ENCODE measurements at places on chromosomes 16 and 17.

GRCh38 chr17:19768046-19768782, 20.1 kb upstream of the ALDH3A1 start:
- DNase-seq, result no peak

DNA sequence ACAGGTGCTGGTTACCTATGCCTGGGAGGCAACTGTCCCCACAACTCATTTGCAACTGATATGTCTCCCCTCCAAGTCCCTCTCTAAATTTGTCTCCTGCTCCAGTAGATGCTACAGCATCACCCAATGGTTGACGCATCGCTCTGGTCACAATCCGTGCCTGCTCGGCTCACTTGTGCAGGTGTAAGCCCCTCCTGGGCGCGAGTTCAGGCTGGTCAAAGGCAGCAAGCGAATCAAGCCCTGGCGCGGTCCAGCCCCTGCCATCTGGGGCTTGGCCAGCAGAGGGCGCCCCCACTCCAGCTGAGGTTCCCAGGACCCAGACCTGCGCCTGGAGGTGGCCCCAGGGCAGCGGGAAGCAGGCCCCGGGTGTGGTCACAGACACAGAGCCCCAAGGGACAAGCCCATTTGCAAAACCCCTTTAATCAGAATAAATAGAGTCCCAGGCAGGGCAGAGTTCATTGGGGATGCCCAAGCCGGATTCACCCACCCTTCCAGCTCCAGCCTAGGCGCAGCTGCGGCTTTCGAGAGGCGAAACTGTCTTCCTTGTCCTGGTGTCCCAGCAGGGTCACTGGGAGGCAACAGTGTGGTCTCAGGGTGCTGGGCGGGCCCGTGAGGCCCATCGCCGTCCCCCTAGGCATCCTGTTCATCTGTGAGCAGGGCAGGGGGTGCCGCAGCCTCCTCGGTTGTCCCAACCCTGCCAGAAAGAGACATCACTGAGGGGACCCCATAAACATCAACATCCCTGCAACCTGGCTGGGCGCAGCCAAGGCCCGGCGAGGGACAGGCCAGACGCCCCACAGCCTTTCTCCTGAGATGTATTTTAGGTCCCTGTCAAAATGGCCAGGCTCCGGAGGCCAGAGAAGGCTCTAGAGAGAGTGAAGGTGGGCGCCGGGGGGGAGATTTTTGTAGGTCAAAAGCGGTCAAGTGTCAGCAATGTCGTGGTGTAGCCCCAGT, 15.8 kb downstream of the TMC6 start:
- peak; percentile 38 for DNase-seq

DNA sequence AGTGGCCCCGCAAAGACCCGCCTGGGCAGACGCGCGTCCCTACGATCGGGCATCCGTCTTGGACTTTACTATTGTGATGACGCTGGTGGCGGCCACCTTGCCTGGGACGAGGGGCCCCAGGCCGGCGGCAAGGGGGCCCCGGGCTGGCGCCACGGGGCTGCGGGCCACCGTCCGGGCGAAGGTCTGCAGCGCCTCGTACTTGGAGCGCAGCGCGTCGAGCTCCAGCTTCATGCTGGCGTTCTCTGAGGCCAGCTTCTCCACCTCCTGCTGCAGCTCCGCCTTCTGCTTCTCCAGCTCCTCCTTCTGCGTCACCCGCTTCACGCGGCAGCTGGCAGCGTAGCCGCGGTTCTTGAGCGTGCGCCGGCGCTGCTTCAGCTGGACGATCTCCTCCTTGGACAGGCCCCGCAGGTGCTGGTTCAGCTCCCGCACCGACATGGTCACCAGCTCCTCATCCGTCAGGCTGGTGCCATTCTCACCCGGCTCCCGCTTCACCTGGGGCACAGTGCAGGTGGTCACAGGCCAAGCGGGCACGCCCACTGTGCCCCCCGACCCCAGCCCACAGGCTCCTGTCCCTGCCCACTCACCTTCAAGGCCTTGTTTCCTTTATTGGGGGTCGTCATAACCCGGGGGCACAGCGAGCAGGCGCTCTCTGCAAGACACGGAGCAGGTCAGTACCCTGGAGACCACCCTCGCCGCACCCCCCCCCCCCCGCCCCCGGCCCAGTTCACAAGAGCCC, 4.8 kb upstream of the SIRT7 start:
- no peak for DNase-seq

DNA sequence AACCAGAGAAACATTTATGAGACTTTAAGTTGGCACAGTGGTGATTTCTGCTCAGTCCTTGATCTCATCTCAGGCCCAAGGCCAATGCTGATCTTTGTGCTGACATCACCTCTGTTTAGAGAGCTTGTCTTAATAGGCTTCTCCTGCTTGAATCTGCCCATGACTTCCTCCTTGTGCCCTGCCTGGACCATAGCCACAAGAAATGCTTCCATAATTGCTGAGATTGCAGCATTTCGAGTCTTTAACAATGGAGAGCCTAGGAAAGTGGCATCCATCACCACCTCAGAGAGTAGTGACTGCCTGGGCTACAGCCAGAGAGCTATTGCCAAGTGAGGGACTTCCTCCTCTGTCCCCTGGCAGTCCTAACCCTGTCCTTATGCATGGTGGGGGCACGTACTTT, 25.1 kb upstream of the MMP2 start:
- DNase-seq, result no peak

GRCh38 chr17:61393904-61394629, 5.6 kb upstream of the TBX2 start:
- no peak for DNase-seq

DNA sequence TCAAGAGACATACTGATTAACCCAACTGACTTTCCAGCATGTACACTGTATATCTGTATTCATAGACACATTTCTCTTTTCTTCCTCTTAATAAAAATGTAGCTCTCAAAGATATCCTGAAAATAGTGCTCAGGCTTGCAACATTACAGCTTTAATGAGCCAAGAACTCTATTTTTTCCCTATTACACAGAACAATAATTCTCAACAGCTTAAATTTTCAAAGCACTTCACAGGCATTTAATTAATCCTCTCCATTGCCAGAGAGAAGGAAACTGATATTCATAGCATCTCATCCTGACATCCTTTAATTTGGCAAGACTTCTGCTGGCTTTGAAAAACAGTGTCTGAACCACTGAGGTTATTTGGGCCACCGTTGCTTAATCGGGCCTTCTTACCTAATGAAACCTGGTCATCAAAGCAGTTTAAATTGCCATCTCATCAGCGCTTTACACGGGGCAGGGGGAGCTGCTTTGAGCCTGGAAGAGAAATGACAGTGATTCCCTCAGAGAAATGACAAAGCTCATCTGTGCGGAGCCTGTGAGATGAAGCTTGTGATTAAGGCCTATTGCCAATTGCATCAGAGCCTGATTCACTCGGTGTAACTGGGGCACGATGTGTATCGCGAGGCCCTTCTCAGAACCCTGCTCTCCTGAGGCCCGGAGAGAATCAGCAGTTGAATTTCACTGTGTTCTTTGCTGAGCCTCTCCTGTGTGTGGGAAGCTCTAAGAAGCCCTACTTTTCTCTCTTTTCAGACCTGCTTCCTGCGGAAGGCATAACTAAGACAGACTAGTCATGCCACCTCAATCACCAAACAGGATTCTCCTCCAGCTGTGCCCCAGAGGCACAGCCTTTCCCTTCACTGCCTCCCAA, 8.5 kb upstream of the SIAH1 start:
- DNase-seq, result no peak

- DNase-seq, result no peak
Measured at GRCh38 chr17:7835814-7836595, 2.0 kb downstream of the KDM6B start.

DNA sequence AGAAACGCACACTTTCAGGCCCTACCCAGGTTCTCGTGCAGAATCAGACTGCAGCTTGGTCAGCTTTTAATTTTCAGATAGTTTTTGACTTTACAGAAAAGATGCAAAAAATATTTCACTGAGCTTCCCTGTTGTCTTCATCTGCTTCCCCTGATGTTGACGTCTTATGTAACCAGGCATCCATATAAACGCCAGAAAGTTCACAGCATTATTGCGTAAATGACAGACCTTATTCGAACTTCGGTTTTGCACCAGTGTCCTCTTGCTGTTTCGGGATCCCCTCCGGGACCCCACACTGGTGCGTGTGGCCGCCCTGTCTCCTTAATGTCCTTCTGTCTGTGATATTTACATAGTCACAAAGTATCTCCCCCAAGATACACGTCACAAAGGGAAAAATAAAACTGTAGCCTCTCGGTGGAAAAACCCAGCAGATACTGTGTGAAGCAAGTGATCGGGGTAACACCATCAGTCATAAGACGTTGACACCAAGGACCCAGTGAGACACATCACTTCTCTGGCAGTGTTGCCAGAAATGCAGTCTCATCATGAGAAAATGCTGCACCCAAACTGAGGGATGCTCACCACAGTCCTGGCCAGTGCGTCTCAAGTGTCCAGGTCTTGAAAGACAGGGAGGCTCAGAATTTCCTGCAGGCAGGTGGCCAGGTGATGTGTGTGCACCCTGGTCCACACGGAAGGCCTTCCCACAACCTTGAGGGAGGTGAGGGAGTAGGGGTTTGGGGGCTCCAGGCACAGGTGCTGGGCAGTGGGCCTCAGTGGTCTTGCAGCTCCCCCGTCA, 4.3 kb downstream of the BANP start:
- DNase-seq, result no peak

- DNase-seq, result no peak
Measured at GRCh38 chr17:81599719-81600486, 37.0 kb downstream of the NPLOC4 start.

DNA sequence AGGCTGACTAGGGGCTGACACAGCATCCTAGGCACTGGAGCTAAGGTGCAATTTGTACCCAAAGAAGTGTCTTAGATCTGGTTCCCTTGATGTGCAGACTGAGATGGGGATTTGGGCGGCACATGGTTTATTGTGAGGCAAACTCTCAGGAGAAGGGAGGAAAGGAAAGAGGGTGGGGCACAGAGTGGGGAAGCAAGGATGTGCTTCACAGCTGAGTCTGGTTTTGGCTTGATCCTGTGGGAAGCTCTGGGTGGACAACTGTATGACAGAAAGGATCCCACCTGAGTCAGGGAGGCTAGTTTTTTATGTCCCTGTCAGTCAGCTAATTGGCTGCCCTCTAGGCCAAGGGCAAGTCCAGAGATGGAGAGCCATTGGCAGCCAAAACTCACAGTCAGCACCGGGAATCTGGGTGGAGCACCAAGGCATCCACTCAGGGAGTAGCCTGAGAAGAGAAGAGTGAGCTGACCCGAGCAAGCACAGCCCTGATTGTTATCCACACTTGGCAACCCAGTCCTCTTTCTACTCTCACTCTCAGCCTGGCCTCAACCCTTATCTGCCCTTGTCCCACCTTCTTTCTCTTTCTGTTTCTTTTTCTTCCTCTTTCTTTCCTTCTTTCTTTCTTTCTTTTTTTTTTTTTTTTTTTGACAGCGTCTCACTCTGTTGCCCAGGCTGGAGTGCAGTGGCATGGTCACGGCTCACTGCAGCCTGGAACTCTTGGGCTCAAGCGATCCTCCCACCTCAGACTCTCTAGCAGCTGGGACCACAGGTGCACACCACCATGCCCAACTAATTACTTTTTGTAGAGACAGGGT, 12.0 kb downstream of the ARL4D start:
- DNase-seq, result no peak

GRCh38 chr16:72785886-72786285, 262.0 kb downstream of the ZFHX3 start:
- no peak for DNase-seq

- no peak for DNase-seq
Measured at GRCh38 chr17:34291721-34292348, 6.3 kb downstream of the CCL11 start.

- no peak for DNase-seq
Measured at GRCh38 chr16:67483731-67484525, 581 bp upstream of the AGRP start.

- no peak for DNase-seq
Measured at GRCh38 chr16:48014349-48015135, 141.3 kb downstream of the ABCC12 start.

Measured in stimulated activated CD4-positive, alpha-beta T cell treated with anti-CD3 and anti-CD28 coated beads, TNF-alpha, amount 100 ng/mL, for 48 hours (primary cell).